ENCODE measurements at places on chromosomes 2 and 18.
A peak's percentile ranks its signal among the peaks of the same experiment; 100 is the strongest.

- peak; percentile 84 for DNase-seq
Observed at GRCh38 chr2:95207111-95207961, at the start of gene ZNF892. Gene ZNF892, plus strand, starts transcription at chr2:95207521. Its CDS starts 295 bp downstream, at chr2:95207816.

DNA sequence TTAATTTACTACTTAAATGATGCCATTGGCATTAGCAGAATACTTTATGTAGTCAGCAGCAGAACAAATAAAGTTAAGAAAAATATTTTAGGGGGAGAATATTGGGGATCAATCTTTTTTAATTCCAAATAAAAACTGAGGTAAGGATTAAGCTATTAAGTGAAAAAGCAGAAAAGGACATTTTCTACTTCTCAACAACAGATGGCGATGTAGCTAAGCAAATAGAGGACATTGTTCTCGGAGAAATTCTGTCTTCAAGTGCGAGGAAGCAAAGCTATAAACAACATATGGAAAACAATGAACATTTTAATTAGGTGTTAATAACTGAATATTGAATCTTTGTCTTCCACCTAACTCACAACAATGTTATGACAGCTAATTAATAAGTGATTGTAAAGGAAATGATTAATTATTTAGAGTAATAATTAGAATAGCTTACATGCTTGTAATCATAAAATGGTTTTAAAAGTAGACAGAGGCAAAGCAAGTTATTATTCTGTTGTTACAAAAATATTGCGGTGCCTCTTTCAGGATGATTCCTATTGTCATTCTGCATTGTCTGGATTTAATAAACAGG lies 32.9 kb upstream of the CCDC93 start:
- no peak for DNase-seq

- peak; percentile 55 for DNase-seq
Observed at GRCh38 chr2:4258563-4258962, 555.2 kb downstream of the DCDC2C start.

DNA sequence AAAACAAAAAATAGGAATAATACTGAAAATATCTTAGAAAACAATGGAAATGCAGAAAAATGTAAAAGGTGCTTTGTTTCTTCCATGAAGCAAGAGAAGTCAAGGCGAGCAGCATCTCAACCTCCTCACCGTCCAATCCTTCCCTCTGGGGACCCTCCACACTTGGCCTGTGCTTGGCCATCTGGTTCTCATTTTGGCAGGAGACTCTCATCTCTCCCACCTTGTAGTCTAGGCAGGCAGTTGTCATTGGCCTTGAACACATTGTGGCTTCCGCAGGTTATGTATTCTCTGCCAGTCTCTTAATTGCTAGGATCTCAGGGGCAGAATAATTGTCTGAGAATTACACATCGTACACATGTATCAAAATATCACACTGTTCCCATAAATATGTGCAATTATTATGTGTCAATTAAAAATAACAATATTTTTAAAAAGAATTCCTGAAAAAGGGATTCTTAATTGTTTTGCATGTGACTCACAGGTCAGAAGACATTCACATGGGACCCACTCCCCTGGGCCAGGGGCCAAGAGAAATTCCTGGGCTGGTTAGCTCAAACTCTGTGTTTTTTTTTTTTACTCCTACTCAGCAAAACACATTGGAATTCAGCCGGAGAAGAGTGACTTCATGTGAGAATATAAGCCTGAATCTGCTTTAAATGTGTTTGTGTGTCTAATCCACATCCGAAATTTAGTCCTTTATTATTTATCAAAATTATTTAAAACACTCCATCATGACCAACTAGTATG lies 14.0 kb upstream of the ANKRD62 start:
- DNase-seq, result peak; percentile 71

DNA sequence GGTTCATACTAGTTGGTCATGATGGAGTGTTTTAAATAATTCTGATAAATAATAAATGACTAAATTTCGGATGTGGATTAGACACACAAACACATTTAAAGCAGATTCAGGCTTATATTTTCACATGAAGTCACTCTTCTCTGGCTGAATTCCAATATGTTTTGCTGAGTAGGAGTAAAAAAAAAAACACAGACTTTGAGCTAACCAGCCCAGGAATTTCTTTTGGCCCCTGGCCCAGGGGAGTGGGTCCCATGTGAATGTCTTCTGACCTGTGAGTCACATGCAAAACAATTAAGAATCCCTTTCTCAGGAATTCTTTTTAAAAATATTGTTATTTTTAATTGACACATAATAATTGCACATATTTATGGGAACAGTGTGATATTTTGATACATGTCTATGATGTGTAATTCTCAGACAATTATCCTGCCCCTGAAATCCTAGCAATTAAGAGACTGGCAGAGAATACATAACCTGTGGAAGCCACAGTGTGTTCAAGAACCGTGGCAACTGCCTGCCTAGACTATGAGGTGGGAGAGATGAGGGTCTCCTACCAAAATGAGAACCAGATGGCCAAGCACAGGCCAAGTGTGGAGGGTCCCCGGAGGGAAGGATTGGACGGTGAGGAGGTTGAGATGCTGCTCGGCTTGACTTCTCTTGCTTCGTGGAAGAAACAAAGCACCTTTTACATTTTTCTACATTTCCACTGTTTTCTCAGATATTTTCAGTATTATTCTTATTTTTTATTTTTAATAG lies 236.4 kb downstream of the PIEZO2 start:
- peak; percentile 75 for DNase-seq

DNA sequence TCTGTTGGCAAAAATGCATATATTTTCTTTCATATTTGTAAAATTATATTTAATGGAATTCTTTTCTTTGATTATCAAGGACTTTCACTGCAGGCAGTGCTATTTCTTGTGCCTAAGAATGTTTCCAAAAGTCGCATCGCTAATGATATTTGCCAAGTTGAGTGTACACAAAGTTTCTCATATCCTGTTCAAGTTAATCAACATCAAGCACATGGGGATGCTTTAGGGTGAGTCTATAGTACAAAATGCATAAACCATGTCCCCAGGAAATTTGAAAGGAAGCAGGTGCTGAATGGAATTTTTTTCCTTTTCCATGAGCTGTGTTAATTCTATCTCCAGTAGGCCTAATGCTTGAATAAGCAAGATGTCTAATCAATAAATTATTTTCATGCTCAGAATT lies 129.7 kb downstream of the GALNT1 start:
- no peak for DNase-seq

DNA sequence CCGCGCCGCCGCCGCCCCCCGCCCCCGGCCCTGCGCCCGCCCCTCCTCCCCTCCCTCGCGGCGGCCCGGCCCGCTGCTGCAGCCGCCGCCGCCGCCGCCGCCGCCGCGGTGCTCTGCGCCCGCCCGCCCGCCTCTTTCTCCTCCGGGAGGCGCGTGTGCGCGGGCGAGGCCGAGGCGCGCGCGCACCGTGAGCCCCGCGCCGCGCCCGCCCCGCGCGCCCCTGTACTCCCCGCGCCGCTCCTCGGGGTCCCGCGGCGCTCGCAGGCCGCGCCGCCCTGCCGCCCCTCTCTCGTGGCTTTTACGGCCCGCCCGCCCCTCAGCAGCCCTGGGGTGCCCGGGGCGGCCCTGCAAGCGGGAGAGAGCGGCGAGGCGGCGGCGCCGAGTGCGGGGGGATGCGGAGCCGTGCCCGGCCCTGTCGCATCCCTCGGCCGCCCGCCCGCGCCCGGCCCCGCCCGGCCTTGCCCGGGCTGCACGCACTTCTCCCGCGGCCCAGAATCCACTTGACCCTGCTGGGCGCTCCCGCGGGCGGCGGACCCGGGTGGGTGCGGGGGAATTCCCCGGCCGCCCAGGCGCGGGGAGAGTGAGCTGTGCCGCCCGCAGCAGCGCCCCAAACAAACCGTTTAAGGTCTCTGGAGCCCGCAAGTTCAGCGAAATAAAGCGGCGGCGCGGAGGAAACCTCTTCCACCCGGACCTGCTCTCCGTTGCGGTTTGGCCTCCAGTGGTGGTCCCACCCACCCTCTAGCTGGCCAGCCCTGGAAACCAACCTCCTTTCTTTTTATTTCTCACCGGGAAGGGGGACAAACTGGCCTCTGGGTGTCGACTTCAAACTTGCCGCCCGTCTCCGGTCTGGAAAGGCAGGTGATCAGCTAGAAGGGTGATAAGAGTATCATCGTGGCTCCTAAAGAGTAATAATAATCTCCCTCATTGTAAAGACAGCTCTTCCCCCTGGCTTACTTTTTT lies 37.4 kb downstream of the AFF3 start:
- DNase-seq, result no peak

DNA sequence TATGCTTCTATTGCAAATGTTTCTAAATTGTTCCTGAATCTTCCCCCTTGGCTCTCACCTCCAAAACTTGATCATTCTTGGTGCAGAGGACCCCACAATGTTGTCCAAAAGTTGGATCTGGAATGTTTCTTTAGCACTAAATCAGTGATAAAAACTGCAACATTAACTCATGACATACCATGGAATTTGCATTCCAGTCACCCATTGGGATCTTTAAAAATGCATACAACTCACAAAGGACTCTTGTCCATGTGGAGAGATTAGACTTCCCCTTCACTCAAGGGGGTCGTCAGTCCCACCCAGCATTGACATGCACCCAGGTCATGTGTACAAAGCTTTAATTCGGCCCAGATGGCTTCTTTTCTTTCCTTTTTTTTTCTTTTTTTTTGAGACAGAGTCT lies 169.3 kb downstream of the SETBP1 start:
- DNase-seq, result no peak

DNA sequence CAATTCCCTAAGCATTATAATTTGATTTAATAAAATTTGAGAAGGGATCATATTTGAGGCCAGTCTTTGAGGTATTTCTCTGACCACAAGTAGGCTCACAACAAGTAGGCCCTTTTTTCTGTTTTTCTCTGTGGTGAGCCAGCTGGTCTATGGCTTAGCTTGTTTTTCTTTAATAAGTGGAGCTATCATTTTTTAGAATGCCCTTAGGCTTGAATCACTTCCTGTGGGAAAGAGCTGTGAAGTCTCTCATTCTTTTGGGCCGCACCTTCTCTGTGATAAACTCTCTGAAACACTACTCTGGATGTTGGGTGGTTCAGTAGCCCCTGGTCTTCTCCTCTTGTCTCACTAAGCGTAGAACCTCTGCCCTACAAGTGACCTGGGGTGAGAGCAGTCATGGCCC lies 235.9 kb downstream of the SUCLG1 start:
- DNase-seq, result no peak

- peak; percentile 88 for DNase-seq
Observed at GRCh38 chr2:75523313-75524275, 37.1 kb downstream of the EVA1A start.

- no peak for DNase-seq
Observed at GRCh38 chr2:196099916-196100315, 31.3 kb upstream of the DNAH7 start.

DNA sequence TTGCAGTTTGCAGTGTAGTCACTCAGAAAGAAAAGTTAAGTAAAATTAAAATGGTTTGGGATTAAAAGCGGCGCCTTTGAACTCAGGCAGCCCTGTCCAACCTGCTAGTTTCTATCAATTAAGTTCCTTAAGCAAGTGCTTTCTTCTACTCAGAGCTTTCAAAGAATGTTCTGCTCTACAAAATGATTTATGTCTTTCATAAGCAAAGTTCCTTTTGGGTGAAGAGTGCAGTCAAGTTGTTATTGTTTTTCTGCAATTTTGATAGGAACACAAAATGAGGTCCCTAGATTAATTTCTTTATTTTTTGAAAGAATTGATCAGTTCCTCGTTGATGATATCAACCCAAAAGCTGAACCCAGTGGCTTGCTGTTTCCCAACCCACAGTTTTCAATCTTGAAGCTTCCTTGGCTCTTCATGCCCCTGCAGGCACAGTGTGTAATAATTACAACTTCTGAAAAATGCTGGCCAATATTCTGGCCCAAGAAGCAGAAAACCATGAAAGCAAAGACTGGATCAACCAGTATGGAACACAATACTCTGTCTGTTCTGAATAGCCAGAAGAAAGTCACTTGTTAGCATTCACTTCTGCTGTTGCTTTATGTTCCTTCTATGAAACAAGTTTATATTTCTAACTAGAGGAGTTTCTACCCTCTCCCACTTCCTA lies 89.1 kb downstream of the TGIF1 start:
- no peak for DNase-seq

DNA sequence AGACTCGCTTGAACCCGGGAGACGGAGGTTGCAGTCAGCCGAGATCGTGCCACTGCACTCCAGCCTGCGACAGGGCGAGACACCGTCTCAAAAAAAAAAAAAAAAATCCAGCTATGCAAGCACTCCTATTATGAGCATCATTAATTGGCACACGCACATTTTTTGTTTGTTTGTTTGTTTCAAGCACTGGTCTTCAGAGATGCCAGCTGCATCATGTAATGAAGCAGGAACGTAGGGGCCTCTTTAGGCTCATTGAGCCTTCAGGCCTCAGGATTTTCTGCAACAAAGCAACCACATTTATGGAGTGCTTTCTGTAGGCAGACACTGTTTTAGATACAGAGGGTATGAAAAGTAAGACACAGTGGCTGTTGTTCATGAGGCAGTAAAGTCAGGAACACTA lies 585.8 kb downstream of the CNTNAP5 start:
- no peak for DNase-seq

DNA sequence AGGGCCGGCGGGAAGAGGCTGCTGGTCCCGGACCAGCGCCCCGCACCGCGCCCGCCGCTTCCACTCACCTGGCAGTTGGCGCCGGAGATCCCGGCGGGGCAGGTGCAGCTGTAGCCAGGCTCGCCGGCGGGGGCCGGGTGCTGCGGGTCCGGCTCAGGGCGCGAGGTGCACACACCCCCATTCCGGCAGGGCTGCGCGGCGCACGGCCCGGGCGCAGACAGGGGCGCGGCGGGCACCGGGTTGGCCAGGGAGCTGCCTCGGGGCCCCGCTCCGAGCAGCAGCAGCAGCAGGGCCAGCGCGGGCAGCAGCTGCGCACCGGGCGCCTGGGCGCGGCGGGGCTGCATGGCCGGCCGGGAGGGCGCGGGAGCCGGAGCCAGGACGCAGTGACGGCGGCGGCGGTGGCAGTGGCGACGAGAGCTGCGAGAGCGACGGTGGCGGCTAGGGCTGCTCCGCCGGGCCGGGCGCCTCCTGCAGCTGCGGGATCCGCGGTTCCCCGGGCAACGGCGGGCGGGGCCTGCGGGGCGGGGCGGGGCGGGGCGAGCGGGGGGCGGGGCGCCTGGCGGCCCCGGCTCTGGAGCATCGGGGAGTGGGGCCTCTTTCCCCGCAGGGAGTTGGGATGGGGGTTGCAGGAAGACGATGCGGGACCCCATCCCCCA lies at the start of gene DNER:
Gene DNER, minus strand, starts transcription at position 476 of the 656 bp plus-strand sequence. Its CDS starts 132 bp downstream, at position 344.
- no peak for DNase-seq

GRCh38 chr2:39640107-39640506 lies 25.6 kb upstream of the TMEM178A start:
- DNase-seq, result no peak

Data from kidney glomerular epithelial cell (primary cell).